Epithelial cell of esophagus (primary cell): ENCODE measurements at places on chromosomes 12 and 14.
A peak's percentile ranks its signal among the peaks of the same experiment; 100 is the strongest.

DNA sequence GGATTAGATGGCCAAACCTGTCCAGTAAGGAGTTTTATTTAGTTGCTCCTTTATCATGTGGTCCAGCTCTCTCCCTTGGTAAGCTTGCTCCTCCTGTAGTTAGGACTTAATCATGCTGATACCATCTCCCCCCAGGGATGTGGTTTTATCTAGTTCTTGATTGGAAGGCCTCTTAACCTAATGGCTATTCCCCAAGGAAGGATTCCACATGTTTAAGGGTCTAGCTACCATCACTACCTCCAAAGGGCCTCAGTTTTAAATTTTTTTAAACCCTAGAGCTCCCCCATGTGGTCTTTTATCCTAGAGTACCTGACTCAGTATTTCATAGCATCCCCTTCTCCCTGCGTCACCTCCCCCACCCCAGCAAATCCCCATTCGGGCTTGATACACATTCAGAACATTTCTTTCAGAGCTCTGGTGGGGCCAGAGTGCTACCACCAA, 22.5 kb downstream of the MAP3K12 start:
- no peak for DNase-seq

DNA sequence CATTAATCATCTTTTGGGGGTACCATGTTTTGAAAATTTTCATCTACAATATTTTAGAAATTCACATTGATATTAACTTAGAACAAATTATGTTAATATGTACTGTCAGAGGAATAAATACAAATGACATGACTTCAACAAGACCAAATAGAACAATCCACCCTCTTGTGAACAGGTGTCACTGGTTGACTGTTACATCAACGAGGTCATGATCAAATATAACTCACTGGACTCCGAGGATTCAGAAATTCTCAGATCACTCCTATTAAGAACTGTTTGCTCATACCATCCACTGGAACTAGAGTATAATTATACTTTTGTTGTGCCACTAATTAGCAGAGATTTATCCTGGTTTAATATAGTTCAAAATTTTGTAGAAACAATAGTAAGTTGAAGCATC, 318.8 kb downstream of the PRKD1 start:
- no peak for DNase-seq

DNA sequence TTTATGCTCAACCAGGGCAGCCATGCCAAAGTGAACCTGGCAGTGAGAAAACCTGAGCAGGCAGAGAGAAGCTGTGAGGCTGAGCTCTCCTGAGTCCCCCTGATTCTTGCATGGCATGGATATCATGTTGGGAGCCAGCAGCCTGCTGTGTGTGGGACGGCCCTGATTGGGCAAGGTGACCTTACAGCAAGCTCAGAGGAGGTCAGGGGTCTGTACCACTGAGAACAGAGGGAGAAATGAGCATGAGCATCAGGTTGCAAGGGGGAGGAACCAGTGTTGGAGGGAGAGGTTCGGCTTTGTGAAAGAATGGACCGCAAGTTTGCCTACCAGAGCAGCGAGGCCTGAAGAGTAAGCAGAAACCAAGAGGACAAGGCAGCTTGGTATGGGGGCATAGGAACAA, 59.1 kb upstream of the PTGR2 start:
- no peak for DNase-seq

GRCh38 chr12:109435428-109436187, 41.5 kb downstream of the KCTD10 start:
- DNase-seq: peak; percentile 65

GRCh38 chr12:27604431-27604830, 80.4 kb downstream of the PPFIBP1 start:
- DNase-seq: no peak

GRCh38 chr14:104284107-104284592, 145.8 kb downstream of the KIF26A start:
- no peak for DNase-seq

DNA sequence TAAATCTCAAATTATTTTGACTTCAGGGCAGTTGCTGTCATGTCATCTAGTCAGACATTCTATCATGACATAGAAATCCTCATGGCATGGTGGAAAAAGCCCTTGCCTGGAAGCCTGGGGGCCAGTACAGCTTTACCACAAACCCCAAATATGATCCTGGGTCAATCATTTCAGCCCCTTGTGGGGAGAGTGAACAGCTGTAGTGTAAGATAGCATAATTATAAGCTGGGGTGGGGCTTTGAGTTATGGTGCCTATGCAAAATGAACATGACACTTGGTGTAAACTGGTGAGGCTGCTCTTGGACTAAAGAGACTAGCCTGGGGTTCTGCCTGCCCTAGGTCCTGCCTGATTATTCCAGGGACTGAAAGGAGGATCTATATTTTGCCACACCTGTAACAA, 207.7 kb upstream of the DDHD1 start:
- DNase-seq: no peak

DNA sequence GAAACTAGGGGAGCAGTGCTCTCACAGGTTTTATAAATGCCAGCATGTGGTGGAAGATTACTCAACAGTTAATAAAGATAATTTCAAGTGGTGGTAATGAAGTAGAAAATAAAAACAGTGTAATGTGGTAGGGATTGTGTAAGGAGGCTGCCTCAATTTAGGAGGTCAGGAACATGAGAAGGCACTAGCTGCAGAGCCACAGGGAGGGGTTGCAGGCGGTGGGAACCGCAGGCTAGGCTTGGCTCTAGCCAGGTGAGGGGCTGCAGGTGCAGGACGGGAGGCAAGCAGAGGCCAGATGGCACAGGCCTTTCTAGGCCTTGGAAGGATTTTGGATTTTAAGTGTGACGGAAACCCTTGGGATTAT, 768 bp downstream of the METTL25 start:
- peak; percentile 11 for DNase-seq

DNA sequence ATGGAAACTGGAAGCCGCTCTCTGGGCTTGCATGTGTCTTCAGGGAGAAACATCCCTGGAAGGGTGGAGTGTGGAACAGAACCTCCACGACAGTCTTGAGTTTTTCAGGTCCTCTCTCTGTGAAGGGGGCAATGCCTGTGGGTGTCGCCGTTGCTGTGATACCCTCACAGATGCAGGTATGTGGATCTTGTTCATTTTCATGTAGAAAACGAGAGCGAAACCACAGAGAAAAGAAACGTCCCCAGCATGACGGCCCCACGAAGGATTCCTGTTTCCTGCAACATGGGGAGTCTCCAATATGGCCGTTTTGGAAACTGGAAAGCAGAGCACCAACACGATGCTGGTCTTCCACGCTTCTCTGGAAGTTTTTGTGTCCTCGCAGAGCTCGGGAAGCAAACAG, 187.9 kb downstream of the ALG10 start:
- no peak for DNase-seq

DNA sequence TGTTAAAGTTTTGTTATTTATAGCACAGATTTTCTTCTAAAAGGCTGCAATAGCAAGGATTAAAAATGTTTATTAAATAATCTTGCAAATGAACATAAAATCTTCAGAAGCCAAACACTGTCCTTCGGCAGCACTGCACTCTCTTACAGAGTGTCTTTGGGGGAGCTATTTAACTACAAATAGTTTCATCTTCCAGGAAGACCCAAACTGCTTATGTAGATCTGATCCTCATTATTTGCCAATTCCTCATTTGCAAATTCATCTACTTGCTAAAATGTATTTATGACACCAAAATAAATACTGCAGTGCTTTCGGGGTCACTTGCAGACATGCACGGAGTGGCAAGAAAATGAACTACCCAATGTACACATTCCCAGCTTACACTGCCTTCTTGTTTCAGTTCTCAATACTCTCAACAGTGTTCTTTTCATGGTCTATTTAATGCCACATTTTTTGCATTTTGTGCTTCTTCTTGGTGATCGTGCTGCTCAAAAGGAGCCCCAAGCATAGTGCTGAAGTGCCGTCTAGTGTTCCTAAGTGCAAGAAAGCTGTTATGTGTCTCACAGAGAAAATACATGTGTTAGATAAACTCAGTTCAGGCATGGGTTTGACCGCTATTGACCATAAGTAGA, 128.1 kb downstream of the PRKD1 start:
- DNase-seq: no peak
